ENCODE measurements at places on chromosomes 1 and 21. TPM values are rescaled to one million over a fixed set of nuclear protein-coding genes. Genes with fewer than 3 reads are reported as not detected.

The UBL4B gene
- total RNA-seq = not detected

The AUNIP gene
- total RNA-seq = not detected

The SH2D1B gene
- total RNA-seq = 1.2 TPM

The LCE2A gene
- not detected for total RNA-seq

The PATJ gene
- 49.9 TPM for total RNA-seq

The FAM110D gene
- total RNA-seq = 1.2 TPM

The ANP32E gene
- total RNA-seq = 26.9 TPM

The RERE gene
- 308 TPM for total RNA-seq

The GPN2 gene
- 24.2 TPM for total RNA-seq

- no peak for DNase-seq
Measured at GRCh38 chr21:14523234-14523633, 22.9 kb downstream of the SAMSN1 start.

DNA sequence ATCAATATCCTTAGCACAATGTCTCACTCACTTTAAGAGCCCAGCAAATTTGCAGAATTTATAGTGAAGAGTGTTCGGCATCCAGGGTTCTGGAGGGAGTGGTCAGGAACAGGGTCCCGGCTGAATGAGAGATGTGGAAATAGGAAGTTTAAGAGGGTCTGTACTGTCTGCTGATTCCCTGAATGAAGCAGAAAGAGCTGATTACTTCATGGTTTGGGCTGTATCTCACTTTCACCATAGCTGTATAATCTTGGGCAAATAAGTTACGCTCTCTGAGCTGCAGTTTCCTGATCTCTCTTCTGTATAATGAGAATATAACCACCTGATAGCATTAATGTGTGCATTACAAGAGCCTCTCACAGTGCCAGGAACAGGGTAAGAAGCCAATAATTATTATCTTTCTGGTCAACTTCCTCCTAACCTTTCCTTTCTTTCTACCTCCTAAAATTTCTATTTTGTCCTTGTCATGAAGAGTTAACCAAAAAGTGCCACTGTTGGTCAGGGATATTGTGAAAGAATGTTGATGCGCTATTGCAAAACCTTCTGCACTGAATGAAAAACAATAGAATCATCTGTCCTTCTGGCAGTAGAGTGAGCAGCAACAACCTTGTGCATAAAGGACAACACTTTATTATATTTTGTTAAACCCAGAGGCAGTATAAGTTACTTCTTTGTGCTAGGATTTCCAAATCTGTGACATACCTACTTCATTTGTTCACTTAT is 14.7 kb upstream of the PTGFR start:
- no peak for DNase-seq

GRCh38 chr21:45504516-45505415 is 37.5 kb downstream of the SLC19A1 start:
- DNase-seq = peak; percentile 12

DNA sequence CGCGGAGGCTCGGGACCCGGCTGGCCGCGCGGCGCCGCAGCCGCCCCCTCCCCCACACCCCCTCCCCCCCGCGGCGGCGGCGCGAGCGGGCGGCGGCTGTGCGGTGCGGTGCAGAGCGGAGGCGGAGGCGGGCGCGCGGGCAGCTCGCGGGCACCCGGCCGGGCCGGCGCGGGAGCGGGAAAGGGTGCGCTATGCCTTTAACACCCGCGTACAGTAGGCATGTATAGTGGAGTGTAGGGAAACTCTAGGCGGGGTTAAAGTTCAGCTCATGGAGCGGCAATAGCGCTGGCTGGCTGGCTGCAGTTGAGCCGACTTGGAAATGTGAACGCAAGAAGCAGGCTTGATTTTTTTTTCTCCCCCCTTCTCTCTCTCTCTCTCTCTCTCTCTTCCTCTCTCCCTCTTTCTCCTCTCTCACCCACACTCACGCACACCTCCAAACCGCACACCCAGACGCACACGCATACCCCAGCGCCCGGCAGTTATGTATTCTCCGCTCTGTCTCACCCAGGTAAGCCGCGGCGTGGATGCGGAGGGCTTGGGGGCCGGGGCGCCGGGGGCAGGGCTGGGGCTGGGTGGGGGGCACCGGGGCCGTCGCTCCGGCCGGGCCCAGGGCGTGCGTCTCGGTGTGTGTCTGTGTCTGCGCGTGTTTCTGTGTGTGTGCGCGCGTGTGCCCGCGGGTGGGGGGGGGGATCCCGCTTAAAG is at the start of gene NFIA:
NFIA (plus strand) TSS at position 251 of the 702 bp plus-strand sequence.
- peak; percentile 81 for DNase-seq

DNA sequence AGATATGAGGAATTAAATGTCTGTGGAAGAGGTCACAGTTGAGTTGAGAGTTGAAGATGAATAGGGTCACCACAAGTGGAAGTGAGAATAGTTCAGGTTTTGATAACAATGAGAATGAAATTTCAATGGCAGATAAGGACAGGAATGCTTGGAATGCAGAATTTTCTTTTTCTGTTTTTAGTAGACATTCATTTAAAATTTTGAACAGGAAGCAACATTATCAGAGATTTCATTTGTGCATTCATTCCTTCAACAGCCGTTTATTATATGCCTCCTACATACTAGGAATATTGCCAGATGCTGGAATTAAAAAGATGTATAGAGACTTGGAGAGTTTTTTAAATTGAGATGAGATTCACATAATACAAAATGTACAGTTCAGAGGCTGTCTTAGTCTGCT is 126.8 kb downstream of the ITSN1 start:
- no peak for DNase-seq

- no peak for DNase-seq
Measured at GRCh38 chr1:162772571-162773154, 17.8 kb upstream of the HSD17B7 start.

- no peak for DNase-seq
Measured at GRCh38 chr1:93704052-93704451, 22.4 kb upstream of the BCAR3 start.

DNA sequence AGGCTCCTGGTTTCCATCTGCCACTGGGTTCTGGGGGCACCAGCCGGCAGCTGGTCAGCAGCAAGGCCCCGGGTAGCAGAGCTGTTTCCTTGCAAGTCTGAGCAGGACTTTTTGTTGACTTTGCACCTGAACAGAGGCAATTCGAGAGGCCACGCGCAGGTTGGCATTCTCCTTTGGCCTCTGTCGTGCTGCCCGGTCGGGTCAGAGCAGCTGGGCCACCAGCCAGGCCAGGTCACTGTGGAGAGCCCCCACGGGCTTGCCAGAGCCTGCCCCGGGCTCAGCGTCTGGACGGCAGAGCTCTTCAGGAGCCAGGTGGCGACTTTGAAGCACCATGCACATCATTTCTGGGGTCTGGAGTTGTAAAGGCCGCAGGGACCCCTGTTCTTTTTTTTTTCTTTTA is 28.4 kb upstream of the TMEM52 start:
- DNase-seq = no peak

- DNase-seq = no peak
Measured at GRCh38 chr1:247111259-247111699, 7.1 kb upstream of the ZNF669 start.

GRCh38 chr1:11142618-11143391 is 43.1 kb upstream of the EXOSC10 start:
- DNase-seq = no peak

DNA sequence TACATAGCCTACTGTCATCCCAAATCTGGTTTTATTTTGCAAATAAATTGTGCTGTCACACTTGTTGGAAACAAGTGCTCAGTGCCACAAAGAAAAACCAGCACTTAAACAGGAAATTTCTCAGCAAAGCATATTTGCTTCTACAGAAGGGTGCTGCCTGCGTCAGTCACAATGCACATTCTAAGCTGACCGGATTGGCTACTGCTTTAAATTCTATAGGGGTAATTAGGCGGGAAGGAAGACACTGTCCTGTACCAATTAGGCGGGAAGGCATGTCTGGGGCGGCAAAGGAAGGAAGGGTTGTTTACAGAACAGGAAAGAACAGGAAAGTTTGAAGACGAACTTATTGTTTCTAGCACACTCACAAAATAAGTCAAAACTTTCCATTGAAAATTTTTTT is 2.8 kb downstream of the IFI16 start:
- DNase-seq = no peak

DNA sequence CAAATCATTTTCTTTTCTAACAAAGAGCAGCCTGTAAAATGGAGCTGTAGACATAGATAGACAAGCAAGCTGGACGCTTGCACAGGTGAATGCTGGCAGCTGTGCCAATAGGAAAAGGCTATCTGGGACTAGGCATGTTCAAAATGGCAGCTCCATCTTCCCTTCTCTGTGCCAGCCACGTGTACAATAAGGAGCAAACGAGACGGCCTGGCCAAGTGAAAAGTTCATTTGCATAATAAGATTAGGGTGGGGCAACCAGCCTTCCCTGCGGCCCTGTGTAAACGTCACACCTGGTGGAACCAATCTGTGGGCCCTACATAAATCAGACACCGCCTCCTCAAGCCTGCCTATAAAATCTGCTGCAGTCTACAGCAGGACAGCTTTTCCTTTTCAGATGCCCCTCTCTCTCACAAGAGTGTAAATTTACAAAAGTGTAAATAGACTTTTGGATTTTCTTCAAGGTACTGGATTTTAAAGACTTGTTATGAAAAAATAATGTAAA is 16.6 kb upstream of the EDEM3 start:
- DNase-seq = no peak

DNA sequence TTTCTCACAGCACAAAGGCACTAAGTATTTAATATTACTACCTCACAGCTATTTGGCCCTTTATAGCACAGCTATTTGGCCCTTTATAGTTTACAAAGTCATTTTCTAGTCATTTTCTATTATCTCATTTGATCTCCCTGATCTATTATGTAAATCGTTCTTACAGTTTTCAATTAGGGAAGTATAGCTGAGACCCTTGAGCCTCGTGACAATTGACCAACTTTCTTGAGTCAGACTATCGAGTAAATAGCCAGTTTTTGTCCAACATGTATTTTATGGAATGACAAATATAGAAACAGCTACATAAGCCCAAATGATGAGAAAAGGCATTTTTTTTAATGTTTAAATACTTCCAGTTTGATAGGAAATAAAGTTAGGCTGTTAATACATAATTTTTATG is 7.0 kb upstream of the ANGPTL1 start:
- DNase-seq = no peak

GRCh38 chr1:77796695-77797405 is 17.4 kb downstream of the MIGA1 start:
- DNase-seq = no peak

DNA sequence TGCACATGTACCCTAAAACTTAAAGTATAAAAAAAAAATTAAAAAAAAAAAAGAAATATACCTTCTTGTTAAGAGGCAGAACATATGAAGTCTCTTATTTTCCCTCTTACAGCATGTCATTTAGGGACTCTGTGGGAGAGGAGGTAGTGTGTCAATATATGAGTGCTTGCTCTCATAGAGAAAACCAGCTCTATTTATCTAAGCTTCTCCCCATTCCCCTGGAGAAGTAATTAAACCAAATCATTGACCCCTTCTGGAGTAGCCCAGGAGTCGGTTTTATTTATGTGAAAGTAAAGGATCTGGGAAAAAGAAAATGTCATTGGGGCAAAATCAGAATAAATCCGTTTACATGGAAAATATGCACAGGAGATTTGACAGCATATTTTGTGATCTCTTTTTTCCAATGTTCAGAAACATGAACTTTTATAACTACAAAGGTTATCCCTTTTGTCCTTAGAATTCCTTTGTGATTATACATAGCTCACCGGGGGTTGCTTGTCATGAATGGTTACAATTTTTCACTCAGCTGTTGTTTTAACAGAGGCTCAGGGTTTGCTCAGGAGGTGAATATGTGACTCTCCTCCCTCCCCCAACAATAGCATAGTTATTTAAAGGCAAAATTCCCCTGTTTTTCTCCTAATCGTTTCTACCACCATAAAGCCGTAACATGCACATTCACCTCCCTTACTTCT is 114.5 kb upstream of the C1orf21 start:
- DNase-seq = no peak

DNA sequence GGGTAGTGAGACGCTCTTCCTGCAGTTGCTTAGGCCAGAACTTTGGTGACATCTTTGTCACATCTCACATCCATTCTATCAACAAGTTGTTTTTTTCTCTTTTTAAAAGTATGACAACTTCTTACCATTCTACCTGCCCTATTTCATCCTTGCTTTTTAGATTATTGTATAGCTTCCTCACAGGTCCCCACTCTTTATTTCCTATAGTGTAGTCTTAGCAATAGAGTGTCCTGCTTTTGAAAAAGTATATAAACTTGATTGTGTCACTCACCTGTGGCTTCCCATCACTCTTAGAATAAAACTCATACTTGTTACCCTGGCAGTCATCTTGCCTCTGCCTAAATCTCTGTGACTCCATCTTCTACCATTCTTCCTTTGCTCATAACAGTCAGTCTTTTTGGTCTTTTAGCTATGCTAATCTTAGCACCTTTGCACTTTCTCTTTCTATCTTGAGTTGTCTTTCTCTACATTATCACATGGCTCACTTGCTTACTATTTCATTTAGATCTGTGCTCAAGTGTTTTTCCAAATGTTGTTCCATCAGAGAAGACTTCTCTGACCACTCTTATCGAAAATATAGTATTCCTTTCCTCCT is 9.5 kb downstream of the CDC73 start:
- no peak for DNase-seq

DNA sequence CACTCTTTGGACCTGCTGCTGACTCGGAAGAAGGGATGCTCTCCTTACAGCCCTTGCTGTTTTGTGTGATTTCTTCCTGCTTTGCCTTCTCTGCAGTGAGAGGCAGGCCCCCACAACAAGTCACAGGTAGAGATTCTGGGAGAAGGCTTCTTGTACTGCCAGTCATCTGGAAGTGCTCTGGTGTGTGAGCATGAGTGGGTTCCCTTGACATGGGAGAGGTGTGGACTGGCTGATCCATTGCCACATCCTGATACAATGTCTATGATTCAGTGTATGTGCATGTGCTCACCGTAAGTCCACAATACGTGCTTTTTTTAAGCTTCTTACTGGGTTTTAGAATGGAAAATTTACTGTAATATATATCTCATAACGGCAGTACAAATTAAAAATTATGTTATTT is 46.0 kb upstream of the PLA2G4A start:
- DNase-seq = no peak

GRCh38 chr21:21688889-21689288 is 690.7 kb downstream of the NCAM2 start:
- DNase-seq = no peak

- DNase-seq = no peak
Measured at GRCh38 chr1:158002631-158003405, 9.4 kb downstream of the KIRREL1 start.

DNA sequence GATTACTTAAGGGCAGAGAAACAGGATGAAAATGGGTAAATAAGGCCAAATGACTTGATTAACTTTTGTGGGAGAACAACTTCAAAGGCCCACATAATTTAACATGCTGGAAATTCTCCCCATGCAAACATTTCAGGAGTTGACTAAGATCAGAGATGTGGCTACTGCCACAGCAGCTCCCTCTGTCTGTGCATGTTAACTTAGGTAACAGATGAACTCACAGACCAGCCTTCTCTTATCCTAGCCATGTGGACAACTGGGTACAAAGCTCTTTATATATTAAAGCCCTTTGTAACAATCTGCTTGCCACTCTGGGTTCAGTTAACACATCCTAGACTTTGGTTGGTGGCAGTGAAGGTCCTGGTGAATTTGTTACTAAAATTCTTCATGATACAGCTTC is 33.2 kb downstream of the BEND5 start:
- DNase-seq = no peak

- no peak for DNase-seq
Measured at GRCh38 chr1:165933446-165934170, 106.2 kb downstream of the UCK2 start.

- DNase-seq = peak; percentile 96
Measured at GRCh38 chr1:2233997-2234761, 6.1 kb downstream of the SKI start.

- DNase-seq = no peak
Measured at GRCh38 chr1:160425847-160426246, 25.5 kb downstream of the VANGL2 start.

- DNase-seq = no peak
Measured at GRCh38 chr21:37251294-37251634, 15.9 kb downstream of the VPS26C start.
